Breast epithelium (tissue), 4 donors: ENCODE measurements at places on chromosomes 1 and 21.

- DNase-seq, result no peak
These were observed 1065.6 kb upstream of the TMPRSS15 start for GRCh38 chr21:19468991-19469715.

GRCh38 chr1:177410179-177410766, 239.5 kb downstream of the BRINP2 start:
- DNase-seq, result no peak

DNA sequence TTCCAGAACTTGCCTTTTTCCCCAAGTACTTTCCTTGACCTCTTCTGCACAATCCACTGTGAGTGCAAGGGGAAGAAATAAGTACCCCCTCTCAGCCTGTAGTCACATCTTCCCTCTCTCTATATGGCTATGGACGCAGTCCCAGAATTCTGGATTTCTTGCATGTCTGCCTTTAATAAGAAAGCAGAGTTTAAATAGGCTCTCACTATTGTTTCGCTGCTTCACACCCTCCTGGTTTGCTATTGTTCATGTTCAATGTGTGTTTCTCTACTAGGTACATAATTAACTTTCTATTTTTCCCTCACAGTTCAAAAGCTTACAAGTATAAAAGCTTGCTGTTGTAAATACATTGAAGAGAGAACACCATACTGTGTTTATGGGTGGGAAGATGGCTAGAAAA, 181.5 kb upstream of the C1orf105 start:
- DNase-seq, result no peak

- no peak for DNase-seq
These were observed 1.8 kb downstream of the NIBAN1 start for GRCh38 chr1:184972315-184973055.

- DNase-seq, result no peak
These were observed 8.8 kb upstream of the CTBS start for GRCh38 chr1:84582802-84583587.

GRCh38 chr1:18965206-18966173, 9.0 kb upstream of the IFFO2 start:
- DNase-seq, result peak; percentile 74

DNA sequence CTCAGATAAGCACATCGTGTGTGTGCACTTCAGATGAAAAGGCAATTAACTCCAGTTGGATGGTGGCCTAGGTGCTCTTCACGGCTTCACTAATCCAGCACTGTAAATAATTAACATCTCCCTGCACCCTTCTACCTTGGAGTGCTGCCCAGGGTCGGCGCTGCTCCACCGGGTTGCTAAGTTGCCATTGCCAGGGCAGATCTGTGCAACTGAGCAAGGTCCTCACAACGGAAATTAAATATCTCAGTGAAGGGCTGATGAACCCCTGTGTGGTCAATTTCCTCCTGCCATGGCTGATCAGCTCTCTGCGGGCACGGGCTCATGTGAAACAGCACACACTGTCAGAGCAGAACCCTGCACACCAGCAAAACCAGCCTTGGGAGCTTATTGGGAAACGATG, 63.2 kb downstream of the SYDE2 start:
- peak; percentile 21 for DNase-seq

DNA sequence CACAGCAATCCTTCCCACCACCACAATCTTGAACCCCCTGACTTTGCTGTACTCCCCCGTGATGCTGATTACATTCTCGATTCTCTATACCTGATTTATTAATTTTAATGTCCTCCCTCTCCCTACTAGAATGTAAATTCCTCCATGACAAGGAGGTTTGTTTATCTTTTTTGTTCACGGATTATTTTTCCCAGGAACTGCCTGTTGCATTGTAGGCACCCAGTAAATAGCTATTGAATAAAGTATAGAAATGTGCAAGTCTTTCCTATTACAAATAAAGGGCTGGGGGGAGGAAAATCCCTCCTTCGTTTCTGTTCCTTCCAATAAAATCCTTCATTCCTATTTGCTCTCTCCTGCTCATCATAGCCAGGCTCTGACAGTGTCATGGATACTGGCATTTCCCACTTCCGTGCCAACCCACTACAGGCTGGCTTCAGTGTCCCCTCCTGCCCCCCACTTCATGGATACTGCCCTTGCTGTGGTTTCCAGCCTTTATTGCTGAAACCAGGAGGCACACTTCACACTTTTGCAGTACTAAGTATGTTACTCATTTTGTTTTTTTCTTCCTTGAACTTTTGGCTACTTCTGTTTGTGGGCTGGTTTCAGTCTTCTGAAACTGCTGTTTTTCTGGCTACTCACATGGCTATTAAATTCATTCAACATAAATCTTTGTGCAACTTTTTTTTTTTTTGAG, 7.5 kb downstream of the KIF1B start:
- no peak for DNase-seq

DNA sequence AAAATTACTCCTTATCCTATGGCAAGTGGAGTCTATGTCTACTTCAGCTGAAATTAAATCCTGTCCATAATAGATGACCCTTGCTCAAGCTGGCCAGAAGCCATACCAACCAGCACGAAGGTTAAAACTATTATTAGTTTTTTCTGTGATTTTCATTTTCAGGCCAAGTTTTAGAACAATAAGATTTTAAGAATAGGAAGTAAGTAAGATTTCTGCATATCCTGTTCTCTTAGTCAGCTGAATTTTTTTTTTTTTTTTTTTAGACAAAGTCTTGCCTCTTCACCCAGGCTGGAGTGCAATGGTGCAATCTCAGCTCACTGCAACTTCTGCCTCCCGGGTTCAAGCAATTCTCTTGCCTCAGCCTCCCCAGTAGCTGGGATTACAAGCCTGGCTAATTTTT, 6.1 kb upstream of the RBP7 start:
- DNase-seq, result no peak

GRCh38 chr1:179230251-179230650, 774 bp upstream of the ABL2 start:
- no peak for DNase-seq

DNA sequence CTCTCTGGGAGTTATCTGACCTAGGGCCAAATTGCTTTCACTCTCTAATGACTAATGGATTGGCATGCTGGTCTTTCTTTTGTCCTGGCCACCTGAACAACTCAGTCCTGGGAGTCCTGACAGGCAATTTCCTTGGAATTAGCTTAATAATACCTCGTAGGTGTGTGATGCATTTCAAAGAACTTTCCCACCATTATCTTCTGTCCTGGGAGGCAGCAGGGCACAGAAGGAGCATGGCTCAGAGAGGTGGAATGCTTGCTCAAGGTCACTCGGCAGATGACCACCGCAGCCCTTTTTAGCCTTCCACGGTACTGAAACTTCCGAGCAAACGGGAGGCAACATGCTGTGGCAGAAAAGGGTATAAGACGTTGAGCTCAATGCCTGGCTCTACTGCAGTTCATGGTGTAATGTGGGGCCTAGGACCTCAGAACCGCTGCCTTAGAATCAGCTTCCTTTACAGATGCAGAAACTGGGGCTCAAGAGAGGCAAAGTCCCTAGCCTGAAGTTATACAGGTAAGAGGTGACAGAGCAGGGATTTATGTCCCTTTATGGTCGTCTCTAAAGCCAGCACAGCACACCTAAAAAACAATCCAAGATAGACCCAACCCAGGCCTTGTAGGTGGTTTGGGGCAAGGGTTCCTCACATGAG, 3.2 kb downstream of the ID3 start:
- no peak for DNase-seq

DNA sequence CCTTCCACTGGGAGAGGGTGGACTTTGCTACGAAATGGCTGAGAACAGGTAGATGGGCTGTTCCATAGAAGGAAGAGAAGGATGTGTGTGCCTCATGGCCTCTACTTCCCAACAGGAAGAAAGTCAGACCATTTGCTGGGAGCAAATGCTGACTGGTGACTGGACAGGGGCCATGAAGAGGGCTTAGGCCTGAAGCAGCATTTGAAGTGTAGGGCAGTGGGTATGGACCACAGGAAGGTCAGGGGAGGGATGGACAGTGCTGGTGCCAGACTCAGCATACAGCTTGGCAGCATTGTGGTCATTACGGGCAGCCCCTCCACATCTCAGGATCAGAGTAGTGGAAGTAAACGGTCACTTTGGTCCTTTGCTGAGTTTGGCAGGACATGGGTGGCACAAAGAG, 275.7 kb downstream of the MATN1 start:
- no peak for DNase-seq

- no peak for DNase-seq
These were observed 7.0 kb downstream of the CAPZB start for GRCh38 chr1:19478322-19478721.
